ENCODE measurements at places on chromosomes 4 and X.

- DNase-seq: no peak
Measured at GRCh38 chr4:10629394-10629793, 55.2 kb downstream of the CLNK start.

- DNase-seq: no peak
Measured at GRCh38 chrX:40055495-40055894, 42.3 kb downstream of the BCOR start.

GRCh38 chr4:172953896-172954568 is 214.6 kb upstream of the GALNT7 start:
- no peak for DNase-seq

GRCh38 chrX:94576367-94577004 is 902.5 kb downstream of the FAM133A start:
- no peak for DNase-seq

DNA sequence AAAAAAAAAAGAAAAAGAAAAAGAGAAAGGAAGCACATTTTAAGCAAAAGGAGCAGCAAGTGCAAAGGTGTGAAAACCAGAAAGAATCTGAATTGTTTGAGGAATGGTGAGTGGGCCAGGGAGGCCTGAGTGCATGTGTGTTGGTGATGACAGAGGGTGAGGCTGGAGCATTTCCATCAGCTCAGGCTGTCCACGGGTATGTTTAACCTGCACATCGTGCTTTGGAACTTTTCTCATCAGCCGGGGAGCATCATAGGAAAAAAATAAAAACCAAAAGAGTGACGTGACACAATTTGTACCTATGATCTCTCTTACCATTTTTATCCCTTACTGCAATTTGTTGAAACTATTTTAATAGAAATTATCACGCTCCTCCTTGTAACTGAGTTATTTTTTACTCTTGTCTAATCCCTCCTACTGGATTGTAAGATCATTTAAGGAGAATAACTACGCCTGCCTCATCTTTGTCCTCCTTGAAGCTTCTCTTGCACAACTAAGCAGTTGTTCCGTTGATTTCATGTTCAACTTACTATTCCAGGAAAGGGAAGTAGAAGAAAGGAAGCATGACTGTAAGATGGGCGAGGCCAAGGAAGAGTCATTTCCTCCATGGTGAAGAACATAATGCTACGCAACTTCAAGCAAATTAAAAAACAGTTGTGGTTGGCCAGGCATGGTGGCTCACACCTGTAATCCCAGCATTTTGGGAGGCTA is 7.0 kb downstream of the PALLD start:
- no peak for DNase-seq

DNA sequence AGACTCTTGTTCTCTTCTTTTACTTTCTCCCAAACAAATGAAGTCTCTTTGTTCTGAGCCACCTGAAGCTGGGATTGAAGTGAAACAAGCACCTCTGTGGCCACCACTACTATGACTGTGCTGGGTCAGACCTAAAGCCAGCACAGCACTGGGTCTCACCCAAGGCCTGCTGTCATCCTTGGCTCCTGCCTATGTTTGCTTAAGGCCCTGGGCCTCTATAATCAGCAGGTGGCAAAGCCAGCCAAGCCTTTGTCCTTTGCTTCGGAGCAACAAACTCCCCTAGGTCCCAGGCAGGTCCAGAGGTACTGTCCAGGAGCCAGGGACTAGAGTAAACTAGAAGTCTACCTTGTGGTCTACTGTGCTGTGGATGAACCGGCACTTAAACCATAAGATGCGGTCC is 220.6 kb upstream of the ARSJ start:
- no peak for DNase-seq

GRCh38 chr4:124902001-124902515 is 189.5 kb upstream of the ANKRD50 start:
- DNase-seq: no peak

DNA sequence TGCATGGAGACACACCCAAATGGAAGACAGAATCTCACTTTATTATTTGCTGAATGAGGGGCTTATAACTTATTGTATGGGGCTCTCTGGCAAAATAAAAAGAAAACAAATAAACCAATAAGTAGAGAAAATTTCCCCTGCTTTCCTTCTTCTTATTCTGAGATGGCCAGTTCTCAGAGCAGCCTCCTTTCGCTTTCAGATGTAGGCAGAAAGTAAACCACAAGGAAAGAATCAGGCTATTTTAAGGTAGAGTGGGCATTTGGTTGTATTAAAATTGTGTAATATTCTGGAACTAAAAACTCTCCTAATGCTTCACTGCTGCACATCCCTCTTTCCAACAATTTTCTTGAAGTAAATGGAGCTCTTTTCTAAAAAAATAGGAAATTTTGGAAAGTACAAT is 241.8 kb downstream of the GALNTL6 start:
- no peak for DNase-seq

GRCh38 chrX:68901519-68901918 is 72.7 kb downstream of the EFNB1 start:
- DNase-seq: no peak

DNA sequence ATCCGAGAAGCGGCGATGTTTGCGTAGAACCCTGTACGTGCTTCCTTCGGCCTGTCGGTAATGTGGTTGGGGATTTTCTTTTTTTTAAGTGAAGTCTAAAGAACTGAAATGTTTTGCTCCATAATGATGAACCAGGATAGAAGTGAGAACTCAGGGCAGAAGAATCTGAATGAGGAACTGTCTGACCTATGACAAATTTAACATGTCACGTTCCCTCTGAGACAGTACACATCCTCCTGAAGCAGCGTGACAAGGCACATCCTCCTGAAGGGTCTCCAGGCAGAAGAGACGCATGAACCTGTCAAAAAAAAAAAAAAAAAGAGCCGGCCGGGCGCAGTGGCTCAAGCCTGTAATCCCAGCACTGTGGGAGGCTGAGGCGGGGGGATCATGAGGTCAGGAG is 6.2 kb downstream of the CSF2RA start:
- no peak for DNase-seq

GRCh38 chr4:54101190-54102041 is 1.5 kb downstream of the GSX2 start:
- no peak for DNase-seq

GRCh38 chr4:107993969-107994368 is 4.3 kb downstream of the HADH start:
- DNase-seq: no peak

DNA sequence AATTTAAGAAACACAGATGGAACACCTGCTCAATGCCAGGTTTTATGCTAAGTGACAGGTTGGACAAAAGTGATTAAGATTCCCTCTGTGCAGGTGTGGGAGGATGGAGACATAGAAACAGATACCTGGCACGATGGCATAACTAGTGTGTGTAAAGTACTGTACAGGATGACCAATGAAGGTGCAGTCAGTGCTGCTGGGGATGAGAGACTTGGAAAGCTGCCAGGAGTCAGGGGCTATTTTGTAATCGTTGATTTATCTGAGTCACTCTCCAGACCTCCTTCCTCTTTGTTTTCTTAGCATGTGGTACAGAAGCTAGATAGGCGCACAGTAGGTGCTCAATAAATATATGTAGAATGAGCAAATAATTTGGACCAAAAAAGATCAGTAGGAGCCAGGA is 58.2 kb downstream of the CWH43 start:
- DNase-seq: no peak

DNA sequence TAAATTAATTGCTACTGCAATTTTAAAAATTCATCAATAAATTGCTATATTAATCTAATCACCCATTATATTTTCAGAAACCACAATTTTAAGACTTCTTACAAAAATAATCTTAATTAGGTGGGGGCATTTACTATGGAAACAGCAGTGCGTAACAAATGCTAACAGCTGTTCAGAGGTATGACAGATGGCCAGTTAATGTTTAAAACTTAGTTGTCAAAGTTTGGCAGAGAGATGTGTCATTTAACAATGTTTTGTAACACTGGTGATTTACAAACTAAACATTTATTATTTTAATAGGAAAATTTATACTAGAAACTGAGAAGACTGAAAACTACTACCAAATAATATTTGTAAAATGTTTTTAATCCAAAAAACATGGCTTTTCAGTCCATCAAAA is 85.2 kb upstream of the GPR34 start:
- no peak for DNase-seq

DNA sequence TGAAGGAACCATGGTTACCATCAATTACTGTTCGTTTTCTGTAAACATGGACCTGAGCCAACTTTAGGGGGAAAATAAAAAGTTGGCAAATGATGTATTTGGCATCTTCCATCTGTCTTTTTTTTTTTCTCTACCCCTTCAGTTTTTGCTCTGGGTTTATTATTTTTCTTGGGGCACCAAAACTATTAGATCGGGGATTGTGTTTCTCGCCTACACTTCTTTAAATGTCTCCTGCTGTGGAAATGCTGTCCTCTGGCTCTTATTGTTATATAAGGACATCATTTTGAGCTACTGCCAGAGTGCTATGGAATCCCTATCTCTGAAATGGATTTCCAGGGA is 234.0 kb upstream of the SLIT2 start:
- no peak for DNase-seq

GRCh38 chr4:158996669-158997074 is 106.2 kb upstream of the RAPGEF2 start:
- DNase-seq: no peak

- no peak for DNase-seq
Measured at GRCh38 chr4:47217884-47218283, 186.5 kb downstream of the GABRB1 start.

GRCh38 chr4:150250998-150251651 is 172.9 kb downstream of the DCLK2 start:
- no peak for DNase-seq

DNA sequence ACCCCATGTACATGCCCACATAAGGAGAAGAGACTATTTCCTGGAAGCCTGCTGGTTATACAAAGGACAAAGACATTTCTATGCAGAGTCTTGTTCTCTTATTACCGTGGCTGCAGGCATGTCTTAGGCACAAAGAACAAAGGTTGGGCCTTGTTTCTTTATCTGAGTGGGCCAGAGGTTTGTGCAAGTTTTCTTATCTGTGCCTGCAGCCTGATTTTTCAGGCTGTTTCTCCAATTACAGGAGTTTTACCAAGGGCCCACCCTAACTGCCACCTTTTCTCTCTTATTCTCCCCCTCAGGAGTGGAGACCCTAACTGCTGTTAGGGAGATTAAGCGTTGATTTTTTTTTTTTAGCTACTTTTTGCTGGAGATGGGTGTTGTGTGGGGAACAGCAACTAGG is 3.5 kb downstream of the TENT5D start:
- DNase-seq: no peak

DNA sequence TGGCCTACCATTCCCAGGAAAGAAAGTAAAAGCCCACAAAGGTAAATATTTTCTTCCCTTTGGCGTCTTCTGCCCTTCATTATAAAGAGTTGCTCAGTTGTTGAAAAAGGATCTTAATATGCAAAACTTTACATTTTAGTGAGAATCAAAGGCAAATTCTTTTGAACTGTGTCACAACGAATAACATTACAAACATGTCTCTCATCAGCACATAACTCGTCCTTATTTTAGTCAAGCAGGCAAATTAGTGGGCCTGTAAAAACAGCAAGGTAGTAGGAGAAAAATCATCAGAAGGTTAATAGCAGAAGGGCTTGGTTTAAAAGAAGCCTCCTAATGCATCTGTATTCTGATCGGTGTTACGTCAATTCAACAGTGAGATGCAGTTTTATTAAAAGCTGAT is 647.3 kb upstream of the DIPK2B start:
- no peak for DNase-seq

GRCh38 chrX:129559783-129560182 is 19.7 kb downstream of the OCRL start:
- no peak for DNase-seq

GRCh38 chrX:54043541-54044125 is 640 bp downstream of the PHF8 start:
- DNase-seq: no peak

- DNase-seq: no peak
Measured at GRCh38 chr4:149961876-149962597, 116.2 kb upstream of the DCLK2 start.

DNA sequence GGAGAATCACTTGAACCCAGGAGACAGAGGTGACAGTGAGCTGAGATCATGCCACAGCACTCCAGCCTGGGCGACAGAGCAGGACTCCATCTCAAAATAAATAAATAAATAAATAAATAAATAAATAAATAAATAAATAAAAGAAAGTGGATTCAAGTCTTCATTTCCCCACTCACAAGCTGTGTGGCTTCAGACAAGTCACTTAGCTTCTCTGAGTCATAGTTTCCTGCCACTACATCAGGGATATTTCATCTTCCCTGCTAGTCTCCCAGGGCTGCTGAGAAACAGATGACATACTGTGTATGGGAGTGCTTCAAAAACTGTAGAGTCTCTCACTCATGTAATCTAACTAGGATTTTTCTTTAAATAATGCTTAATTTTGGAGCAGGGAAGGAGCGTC is 37.2 kb downstream of the TBC1D9 start:
- DNase-seq: no peak

DNA sequence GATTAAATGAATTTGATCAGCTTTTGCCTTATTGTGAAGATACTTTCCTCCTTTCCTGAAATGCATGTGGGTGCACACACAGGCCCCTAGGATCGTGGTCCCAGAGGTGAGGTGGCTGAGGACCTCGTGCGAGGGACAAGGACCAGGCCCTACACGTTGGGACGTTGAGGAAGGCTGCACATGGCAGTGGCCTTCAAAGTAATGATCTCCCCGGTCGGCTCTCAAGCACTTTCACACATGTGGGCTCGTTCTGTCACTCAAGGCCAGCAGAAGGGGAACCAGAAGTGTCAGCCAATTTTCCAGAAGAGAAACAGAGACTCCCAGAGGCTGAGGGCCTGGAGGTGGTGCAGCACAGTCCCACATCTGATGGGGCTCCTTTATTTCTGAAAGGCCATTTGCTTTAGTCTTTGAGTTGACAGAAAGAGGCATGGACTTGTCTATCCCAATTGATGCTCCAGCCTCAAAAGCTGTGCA is 196.8 kb downstream of the AFAP1 start:
- no peak for DNase-seq

DNA sequence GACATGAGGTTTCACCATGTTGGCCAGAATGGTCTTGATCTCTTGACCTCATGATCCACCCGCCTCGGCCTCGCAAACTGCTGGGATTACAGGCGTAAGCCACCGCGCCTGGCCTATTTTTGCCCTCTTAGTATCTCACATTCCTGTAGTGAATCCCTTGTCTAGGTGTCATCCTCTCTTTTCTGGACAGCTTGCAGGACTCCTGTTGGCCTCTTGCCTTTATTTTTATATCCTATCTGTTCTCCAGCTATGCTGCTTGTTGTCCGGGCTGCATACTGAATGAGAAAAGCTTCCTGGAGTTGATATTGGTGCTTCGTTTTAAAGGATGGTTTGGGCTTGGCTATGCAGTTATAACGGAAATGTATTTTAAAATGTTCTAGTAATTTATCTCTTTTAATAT is 148.6 kb downstream of the TLL1 start:
- DNase-seq: no peak

- DNase-seq: no peak
Measured at GRCh38 chr4:151418385-151418784, 9.4 kb downstream of the FHIP1A start.

DNA sequence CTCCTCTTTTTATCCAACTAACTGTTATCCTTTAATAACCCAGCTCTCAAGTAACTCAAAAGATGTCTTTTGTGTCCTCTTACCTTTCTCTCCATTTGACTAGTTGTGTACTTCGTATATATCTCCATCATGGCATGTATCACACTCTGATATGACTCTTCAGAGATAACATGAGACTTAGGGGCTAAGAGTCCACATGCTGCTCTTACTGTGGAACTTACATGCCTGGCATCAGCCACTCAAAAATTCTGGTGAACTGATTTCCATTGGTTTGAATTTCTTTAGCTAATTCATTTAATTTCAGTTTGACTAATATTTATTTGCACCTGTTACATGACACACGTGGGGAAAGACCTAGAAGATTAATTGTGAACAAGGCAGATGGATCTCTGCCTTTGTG is 317.3 kb downstream of the HS3ST1 start:
- DNase-seq: no peak

GRCh38 chrX:110442635-110443034 is 84.0 kb downstream of the RTL9 start:
- DNase-seq: no peak

All from breast epithelium (tissue), 4 donors.